NCI-H2107 (cell line): ENCODE measurements at places on chromosomes 6 and 20.
A peak's percentile ranks its signal among the peaks of the same experiment; 100 is the strongest.

DNA sequence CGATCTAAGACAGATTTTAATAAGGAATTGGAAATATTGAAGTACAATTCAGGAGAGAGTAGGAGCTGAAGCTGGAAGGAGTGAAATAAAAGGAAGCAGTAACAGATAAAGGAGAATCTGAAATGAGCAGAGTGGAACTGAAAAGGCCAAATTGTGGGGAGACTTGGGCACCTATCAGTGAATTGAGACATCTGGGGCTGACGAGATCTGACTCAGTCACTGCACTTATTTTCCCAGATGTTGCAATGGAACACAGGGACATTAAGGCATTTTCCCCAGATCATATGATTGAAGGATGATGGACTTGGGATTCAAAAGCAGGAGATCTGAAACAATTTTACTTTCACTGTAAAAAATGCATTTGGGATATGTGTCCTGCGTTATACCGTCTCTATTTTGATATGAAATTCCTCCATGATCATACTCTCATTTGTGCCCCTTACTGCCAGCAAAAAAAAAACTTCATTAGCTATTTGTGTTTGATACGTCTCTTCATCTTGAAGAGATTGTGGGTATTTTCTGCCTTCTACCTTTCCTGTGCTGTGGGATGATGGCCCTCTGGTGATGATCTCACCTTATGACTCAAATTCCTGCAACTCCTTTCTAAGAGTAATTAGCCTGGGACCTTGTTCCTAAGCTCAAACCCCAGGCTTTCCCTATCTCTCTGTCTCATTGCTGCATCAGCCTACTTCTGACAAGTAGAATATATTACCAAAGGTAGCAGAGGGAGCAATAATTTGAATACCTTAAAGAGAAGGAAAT, 278.5 kb upstream of the MAN1A1 start:
- no peak for DNase-seq

- DNase-seq, result no peak
Measured at GRCh38 chr6:161011492-161012480, 20.2 kb downstream of the MAP3K4 start.

DNA sequence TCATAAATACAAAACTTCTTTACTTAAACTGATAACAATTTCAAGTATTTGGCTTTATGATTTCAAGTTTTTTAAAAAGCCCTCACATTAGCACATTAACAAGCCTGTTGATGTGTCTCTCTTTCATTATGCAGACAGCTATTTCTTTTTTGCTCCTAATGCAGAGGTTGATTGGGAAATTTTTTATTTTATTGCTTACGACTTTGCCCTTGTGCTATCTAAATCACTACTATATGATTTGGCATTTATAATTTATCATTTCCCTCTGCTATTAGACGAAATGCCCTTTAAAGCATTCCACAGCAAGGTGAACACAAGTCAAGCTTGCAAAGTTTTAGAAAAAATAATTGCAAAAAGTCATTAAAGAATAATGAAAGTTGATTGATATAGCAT, 54.5 kb upstream of the REV3L start:
- no peak for DNase-seq

GRCh38 chr20:53621482-53622246, 28.0 kb upstream of the ZNF217 start:
- no peak for DNase-seq

DNA sequence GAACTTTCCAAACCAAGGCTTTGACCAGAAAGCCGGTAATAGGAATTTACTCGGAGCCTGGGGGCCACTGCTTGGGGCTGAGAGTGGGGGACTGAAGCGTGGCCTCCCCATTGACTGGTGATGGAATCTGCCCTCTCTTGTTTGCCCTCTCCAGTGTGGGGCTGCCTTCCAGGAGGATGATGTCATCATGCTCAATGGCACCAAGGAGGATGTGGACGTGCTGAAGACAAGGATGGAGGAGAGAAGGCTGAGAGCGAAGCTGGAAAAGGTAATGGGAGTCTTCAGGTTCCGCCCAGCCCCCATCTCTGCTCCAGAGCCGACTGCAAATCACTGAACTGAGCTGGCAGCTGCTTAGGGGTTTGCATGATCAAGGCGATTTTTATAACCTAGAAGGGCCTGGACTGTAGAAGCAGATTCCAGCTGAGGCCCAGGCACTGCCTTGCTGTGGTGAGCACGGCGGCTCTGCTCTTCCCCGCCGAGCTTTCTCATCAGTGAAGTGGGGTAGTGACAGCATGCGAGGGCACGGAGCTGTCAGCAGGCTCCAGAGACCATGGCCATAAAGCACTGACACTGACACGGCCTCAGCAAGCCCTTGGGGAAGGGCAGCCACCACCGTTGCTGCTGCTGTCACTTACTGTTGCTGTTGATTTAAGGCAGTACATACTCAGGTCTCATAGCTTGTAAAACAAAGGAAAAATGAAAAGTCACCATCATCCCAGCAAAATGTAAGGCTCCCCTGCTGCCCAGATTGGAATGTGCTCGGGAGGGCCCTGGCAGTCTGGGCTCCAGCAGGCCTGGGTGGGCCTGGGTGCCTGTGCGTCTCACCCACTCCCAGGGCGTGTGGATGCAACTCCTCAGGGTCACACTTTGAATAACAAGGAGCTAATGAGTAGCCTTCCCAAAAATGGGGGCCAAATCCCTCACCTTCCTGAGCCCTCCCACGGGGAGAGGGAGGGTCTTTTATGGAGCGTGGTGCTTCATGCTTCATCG, 11.1 kb upstream of the FAM209A start:
- no peak for DNase-seq

DNA sequence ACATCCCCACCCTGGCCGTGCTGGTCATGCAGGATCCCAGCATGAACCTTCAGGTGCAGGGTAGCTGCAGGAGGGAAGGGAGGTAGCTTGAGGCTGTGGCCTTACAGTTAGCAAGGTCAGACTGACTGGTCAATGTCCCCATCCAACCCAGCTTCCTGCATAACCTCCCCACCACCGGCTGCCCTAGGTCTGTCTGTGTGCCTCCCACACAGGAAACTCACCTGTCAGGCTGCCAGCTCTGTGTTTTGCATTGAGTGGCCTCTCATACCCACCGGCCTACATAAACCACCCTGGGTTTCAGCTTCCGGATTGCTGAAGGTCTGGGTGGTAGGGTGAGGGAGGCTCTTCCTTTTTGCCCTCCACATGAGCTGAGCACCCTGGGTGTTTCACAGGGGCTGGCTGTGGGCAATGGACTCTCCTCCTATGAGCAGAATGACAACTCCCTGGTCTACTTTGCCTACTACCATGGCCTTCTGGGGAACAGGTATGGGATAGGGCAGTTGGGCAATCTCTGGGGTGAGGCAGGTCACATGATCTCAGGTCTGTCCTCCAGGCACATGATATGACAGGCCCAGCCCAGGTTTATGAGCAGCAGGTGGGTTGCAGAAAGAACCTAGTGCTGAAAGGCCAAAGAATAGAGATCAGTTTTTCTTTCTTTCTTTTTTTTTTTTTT, 1.8 kb downstream of the CTSA start:
- no peak for DNase-seq

GRCh38 chr20:11375966-11376365, 541.7 kb upstream of the BTBD3 start:
- DNase-seq, result no peak

GRCh38 chr6:711925-712324, 19.0 kb upstream of the EXOC2 start:
- no peak for DNase-seq

GRCh38 chr6:138559143-138559542, 59.8 kb upstream of the NHSL1 start:
- DNase-seq, result no peak

DNA sequence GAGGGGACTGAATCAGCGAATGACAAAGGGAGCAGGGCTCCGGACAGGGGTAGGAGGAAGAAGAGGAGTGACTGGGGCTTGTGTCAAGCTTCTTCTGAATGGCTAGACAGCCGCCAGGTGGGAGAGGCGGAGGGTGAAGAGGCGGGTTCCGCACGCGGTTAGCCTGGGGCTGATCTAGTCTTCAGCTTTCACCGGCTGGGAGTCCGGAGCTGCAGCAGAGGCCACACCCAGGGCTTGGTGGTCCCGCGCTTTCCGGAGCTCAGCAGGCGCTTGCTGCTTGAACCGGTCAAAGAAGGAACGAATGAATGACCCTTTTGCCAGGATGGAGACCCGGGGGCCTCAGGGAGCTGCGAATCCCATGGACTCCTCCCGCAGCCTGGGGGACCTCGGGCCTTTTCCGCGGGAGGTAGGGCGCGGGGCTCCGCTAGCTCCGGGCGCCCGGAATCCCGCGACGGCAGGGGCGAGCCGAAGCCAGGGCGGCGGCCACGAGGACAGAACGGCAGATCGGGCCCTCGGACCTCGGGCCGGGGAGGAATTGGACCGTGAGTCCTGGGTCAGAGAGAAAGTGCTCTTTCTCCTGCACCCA, at the start of gene C6orf141:
C6orf141 (plus strand) TSS at position 177 of the 586 bp plus-strand sequence; CDS start at position 302, 125 bp downstream.
- peak; percentile 7 for DNase-seq

GRCh38 chr6:88116276-88116675, 49.9 kb downstream of the CNR1 start:
- no peak for DNase-seq

- no peak for DNase-seq
Measured at GRCh38 chr20:19875376-19876221, 117.5 kb downstream of the RIN2 start.

- no peak for DNase-seq
Measured at GRCh38 chr6:21596949-21597682, 3.6 kb downstream of the SOX4 start.

DNA sequence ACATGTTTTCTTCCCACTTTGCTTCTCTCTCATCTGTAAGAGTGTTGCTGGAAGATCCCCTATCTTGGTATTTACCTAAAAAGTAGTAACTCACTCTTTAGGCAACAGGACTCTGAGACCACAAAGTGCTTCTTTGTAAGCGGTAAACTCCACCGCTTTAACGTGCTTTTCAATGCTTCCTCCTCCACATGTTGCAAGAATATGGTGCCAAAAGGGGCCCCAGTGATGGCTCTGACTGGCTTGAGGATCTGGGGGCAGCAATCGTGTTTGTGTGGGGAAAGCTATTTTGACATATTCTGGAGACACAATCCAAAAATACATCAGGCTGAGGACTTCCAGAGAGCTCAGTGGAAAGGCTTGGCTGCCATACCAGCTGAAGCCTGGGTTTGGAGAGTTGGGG, 12.4 kb upstream of the CPNE5 start:
- DNase-seq, result no peak

DNA sequence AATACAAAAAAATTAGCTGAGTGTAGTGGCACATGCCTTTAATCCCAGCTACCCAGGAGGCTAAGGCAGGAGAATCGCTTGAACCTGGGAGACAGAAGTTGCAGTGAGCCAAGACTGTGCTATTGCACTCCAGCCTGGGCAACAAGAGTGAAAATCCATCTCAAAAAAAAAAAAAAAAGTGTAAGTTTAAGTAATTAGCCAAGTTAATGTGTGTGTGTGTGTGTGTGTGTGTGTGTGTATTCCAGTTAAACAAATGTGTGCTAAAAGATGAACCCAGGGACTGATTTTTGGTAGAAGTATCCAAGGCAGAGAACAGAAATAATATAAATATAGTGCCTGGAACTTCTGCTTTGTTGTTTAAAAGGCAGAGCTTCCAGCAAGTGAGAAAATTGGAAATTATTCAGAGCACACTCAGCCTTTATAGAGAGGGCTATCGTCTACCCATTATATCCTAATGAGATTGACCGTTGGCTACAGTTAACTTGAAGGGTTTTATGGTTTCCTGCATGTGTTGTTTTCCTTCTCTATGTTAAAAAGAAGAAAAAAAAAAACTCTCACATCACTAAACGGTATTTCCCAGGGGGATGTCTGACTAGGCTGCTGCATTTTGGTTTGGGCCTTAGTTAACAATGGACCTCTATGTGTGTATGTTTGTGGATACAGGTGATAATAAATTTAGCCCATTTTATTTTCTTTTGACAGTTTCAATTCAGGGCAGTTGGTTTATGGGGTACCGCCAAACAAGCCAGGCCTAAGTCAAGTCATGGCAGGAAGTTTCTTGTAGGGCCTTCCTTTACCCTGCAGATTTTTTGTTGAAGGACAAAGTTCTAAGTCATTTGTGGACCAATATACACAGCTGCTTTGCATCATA, 9.8 kb downstream of the SOX4 start:
- DNase-seq, result no peak

- no peak for DNase-seq
Measured at GRCh38 chr20:13029687-13030375, 21.1 kb downstream of the SPTLC3 start.

DNA sequence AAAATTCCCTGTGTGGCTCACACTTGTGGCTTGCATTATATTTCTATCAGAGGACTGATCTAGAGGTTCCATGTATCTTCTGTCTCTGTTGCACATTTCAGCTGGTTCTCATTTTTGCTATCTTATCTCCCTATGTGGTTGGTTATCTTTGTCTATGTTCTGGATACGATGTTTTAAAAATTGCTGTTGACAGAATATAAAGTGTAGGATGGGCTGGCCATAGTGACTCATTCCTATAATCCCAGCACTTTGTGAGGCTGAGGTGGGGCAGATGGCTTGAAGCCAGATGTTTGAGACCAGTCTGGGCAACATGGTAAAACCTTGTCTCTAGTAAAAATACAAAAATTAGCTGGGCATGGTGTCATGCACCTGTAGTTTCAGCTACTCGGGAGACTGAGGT, 9.9 kb upstream of the ULBP3 start:
- DNase-seq, result no peak
